ENCODE measurements at places on chromosomes 3 and 15.

GRCh38 chr15:74829991-74830390 lies 3.6 kb downstream of the CPLX3 start:
- DNase-seq: no peak

DNA sequence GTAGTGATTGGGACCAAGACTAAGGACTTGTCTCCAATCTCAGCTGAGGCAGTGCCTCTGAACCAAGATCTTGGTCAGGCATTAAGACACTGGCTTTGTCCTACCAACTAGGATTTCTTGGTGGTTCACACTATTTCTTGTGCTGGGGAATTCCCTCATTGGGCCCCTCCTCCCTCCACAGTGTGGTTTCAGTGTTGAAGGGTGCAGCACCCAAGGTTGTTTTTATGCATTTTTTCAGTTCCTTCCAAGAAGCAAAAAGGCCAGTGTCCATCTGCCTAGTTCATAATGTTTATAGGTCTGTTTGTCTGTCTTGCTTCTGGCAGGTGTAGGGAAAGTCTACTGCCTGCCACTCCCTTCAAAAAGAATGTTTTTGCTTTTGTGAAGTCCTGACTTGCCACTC lies 10.6 kb upstream of the ITPKA start:
- no peak for DNase-seq

DNA sequence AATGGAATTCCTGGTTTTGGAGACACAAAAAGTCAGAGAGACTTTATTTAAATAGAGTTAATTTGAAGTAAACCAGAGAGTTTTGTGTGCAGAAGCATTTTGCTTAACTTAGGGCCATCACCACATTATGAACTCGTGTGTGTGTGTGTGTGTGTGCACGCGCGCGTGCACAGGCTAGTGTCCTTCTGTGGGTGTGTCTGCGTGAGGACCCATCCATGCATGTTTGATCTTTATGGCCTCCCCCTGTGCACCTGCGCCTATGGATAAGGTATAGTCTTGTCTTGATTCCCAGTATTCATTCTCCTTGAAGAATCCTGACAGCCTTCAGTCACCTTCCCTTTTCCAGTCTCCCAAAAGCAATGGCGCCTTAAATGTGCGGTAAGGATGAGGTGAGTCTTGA lies 26.0 kb downstream of the MUC20 start:
- DNase-seq: no peak

GRCh38 chr3:52041118-52041731 lies 15.1 kb downstream of the DUSP7 start:
- DNase-seq: no peak

- no peak for DNase-seq
Measured at GRCh38 chr3:173762501-173762900, 365.0 kb downstream of the NLGN1 start.

GRCh38 chr3:195072916-195073564 lies 197.9 kb downstream of the XXYLT1 start:
- DNase-seq: no peak
